ENCODE measurements at places on chromosomes 13 and 19.

- DNase-seq, result peak; percentile 41
Observed at GRCh38 chr13:77918391-77919245, at the start of gene EDNRB. Gene EDNRB, minus strand, starts transcription at chr13:77918831. Its CDS starts 258 bp downstream, at chr13:77918573.

DNA sequence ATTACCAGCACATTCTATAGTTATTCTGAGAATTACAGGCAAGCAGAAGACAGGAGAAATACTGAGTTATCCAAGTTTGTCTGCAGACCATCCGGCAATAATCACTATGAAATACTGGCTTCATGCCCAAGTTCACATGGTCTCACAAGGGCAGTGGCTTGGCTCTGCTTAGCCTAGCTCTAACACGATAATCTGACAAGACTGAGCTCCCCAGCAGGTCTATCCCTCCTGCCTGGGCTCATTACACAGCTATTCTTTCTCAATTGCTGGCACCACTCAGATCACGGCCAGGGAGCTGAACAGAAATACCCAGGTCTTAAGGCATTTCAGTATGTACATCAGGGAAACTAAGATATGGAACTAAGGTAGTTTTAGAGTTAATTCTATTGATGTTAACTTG lies 361.6 kb upstream of the PCDH20 start:
- no peak for DNase-seq

GRCh38 chr13:112103260-112103838 lies 36.4 kb downstream of the SOX1 start:
- DNase-seq, result no peak

DNA sequence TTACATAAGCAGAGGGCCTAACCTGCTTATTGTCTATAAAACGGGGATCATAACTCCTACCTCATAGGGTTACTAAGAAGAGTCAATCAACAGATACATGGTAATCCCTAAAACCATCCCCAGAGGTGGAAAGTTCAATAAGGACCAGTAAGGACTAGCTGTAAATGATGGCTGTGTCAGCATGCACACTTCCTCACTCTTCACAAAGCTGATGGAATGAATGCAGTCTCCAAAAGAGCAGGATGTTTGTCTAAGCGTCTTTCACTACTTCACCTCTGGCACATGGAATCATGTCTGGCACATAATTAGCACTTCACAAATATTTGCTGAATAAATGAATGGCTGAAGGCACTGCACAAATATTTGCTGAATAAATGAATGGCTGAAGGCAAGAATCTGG lies 134.2 kb downstream of the MIPEP start:
- no peak for DNase-seq

- DNase-seq, result peak; percentile 91
Observed at GRCh38 chr19:12782424-12783290, 7.3 kb upstream of the HOOK2 start.

- DNase-seq, result no peak
Observed at GRCh38 chr13:76245920-76246319, 609.8 kb downstream of the LMO7 start.

Data from fibroblast of the aortic adventitia (primary cell).